ENCODE measurements at places on chromosomes 11 and 22.

DNA sequence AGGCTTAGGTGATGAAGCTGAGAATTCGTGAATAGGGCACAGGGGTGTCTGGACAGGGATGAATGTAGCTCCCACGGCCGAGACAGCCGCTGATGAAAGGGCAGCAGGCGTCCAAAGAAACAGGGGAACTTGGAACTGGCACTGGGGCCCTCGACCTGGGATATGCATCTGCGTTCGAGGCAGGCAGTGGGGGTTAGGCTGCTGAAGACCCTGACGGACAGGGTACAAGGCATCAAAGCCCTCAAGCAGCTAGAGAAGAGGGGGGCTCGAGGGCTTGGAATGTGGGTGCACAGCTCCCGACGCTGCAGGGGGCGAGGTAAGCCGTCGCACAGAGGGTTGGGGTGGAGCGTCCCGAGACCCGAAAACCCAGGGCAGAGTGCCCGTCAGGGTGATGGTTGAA, 6.9 kb upstream of the SYT8 start:
- no peak for DNase-seq

- DNase-seq = no peak
Observed at GRCh38 chr11:37333345-37333744, 735.3 kb upstream of the RAG2 start.

GRCh38 chr22:36606659-36607058, 77.7 kb upstream of the EIF3D start:
- no peak for DNase-seq

DNA sequence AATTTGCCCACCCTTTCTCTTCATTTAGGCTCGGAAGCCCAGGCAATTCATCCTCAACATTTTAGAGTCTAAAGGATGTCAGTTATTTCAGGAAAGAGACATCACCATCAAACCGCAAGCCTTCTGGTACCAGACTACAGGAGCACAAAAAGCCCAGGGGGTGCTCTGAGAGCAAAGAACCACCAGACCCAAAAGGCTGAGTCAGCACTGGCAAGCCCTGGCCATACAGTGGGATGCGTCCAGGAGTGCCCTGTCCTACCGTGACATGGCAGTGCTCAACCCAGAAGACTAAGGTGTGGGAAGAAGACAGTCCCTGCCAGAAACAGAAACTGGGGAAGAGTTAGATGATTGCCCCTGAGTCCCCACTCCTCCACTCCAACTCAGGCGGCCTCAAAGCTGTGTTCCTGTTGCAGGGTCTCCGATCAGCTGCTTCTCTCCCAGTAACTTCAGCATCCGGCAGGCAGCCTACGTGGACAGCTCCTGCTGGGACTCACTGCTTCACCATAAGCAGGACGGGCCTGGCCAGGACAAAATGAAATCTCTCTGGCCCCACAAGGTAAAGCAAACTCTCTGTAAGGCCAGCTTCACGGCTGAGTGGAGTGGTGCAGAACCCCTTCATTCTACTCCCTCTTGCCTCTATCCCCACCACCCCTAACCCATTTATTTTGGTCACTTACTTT, 1.5 kb downstream of the PANX3 start:
- no peak for DNase-seq

DNA sequence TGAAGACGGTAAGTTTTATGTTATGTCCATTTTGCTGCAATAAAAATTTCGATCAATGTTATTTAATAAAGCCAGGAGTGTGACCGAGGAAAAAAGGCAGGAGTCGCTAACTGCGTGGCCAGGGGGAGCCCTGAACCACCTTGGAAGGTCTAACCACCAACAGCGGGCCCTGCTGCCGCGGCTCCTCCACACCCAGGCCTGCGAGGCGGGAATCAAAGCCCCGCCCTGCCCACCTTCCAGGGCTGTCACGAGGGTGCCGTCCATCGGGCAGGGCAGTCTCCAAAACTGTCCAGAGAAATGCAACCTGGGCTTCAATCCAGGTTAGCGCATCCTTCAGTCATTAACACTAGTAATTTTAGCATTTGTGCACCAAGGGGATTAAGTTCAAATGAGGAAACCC, 19.0 kb downstream of the PHF21B start:
- DNase-seq = no peak

- DNase-seq = no peak
Observed at GRCh38 chr11:115889712-115890111, 385.5 kb upstream of the CADM1 start.

- peak; percentile 42 for DNase-seq
Observed at GRCh38 chr11:76623171-76623883, 47.2 kb downstream of the LRRC32 start.

- DNase-seq = peak; percentile 24
Observed at GRCh38 chr11:31641477-31642062, 132.0 kb downstream of the ELP4 start.

DNA sequence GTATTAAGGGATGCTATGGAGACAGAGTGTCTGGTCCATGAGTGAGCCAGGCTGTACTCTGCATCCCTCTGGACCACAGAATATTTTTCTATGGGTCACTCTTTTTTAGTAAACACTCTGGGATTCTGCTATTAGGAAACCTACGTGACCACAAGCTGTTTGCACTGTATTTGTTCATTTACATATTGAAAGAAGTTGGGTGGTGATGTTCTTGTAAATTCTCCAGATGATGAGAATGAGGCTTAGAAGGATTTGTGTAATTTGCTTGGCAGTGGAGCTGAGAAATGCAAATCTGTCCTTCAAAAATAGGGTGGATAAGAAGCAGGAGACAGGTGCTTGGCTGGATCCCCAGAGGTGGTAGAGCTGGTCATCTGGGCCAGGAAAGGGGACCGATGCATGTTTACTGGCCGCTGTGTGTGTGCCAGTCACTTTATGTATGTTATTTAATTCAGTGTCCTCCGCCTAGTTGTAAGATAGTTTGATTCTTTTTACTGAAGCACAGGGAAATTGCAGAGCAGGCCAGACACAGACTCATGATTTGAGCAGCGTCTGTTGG, 63.7 kb upstream of the HEPHL1 start:
- DNase-seq = no peak

- no peak for DNase-seq
Observed at GRCh38 chr11:81673001-81673400, 1060.7 kb downstream of the FAM181B start.

DNA sequence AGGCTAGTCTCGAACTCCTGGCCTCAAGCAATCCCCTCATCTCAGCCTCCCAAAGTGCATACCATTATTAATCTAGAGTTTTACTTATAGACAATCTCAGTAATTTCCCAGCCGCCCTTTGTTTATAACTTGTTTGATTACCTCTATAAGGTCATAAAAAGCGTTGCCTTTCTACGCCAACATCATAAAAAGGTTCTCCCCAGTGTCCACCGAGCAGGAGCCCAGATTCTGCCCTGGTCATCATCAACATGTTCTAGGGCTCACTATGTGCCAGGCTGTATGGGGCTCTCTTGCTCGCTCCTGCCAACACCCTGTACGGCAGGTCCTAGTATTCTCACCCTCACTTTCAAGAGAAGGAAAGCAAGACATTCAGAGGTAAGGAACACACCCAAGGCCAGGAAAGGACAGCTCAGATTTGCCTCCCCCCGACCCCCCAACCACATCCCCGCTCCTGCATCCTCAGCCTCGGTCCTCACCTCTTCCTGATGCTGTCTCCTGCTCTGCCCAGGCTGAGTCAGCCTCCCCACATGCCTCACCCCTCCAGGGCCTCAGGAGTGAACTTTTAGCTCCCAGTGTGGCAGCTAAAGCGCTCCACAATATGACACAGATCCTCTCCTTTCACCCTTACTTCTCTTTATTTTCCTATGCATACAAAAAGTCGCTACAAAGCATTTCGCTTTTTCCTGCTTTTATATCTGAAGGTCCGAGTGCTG, 14.3 kb downstream of the ARFGAP3 start:
- no peak for DNase-seq

DNA sequence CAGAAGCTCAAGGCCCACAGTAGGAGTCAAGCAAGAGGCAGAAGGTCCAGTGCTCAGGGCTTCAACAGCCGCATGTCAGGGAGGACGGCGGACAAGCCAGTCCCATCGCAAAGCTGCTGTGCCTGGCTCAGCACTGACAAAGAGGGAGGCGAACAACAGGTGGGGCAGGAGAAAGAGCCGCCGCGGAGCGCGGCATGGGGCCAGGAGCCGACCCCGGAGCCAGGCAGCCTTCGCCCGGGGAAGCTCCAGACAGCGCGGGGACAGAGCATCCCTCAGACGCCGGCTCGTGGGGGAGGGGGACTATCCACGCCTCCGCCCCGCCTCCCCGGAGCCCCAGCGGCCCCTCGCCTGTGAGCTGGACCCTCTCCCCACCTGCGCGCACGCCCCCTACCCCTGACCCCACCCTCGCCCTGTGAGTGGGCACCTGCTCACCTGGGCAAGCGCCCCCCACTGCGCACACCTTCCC, 369 bp downstream of the DHCR7 start:
- no peak for DNase-seq

- DNase-seq = no peak
Observed at GRCh38 chr11:85044911-85045310, 582.2 kb downstream of the DLG2 start.

GRCh38 chr22:48697223-48697622, 1130.5 kb downstream of the BRD1 start:
- no peak for DNase-seq

GRCh38 chr11:99634581-99634980, 613.8 kb downstream of the CNTN5 start:
- DNase-seq = no peak

GRCh38 chr22:20238536-20238900, 29.6 kb downstream of the RTN4R start:
- no peak for DNase-seq

DNA sequence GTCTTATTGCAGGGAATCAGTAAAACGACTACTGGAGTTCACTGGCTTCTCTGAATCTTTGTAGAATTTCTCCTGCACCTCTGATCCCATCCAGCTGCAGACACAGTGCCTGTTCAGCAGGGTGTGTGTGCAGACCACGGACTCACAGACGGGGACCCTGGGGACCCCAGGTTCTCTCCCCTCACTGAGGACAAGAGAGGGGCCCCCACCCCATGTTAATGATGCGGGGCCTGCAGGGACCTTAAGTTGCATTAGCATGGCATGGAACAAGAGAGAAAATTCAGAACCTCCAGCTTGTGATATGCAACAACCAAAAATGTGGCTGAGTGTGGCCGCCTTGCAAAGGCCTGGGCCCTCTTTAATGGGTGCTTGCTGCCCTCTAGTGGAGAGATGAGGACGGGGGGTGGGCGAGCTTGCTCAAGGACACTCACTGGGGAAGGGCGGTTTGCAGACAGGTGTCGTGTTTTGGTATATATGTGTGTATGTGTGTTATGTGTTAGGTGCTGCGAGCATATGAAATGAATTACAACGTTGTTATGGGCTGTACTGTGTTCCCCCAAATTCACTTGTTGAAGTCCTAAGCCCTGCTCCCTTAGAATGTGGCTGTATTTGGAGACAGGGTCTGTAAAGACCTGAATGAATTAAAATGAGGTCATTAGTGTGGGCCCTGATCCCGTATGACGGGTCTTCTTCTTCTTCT, 84.4 kb upstream of the SEPTIN5 start:
- peak; percentile 92 for DNase-seq

GRCh38 chr22:24164940-24165339, 16.3 kb upstream of the SUSD2 start:
- no peak for DNase-seq

GRCh38 chr11:34909955-34910354, 6.2 kb downstream of the APIP start:
- DNase-seq = no peak

GRCh38 chr11:2325719-2326118, 23.9 kb downstream of the TSPAN32 start:
- DNase-seq = peak; percentile 86

- peak; percentile 31 for DNase-seq
Observed at GRCh38 chr11:66543263-66544107, 2.4 kb downstream of the ZDHHC24 start.

- DNase-seq = no peak
Observed at GRCh38 chr11:100619484-100619883, 67.6 kb upstream of the ARHGAP42 start.

- peak; percentile 79 for DNase-seq
Observed at GRCh38 chr11:9821008-9821752, 157.3 kb downstream of the SWAP70 start.

DNA sequence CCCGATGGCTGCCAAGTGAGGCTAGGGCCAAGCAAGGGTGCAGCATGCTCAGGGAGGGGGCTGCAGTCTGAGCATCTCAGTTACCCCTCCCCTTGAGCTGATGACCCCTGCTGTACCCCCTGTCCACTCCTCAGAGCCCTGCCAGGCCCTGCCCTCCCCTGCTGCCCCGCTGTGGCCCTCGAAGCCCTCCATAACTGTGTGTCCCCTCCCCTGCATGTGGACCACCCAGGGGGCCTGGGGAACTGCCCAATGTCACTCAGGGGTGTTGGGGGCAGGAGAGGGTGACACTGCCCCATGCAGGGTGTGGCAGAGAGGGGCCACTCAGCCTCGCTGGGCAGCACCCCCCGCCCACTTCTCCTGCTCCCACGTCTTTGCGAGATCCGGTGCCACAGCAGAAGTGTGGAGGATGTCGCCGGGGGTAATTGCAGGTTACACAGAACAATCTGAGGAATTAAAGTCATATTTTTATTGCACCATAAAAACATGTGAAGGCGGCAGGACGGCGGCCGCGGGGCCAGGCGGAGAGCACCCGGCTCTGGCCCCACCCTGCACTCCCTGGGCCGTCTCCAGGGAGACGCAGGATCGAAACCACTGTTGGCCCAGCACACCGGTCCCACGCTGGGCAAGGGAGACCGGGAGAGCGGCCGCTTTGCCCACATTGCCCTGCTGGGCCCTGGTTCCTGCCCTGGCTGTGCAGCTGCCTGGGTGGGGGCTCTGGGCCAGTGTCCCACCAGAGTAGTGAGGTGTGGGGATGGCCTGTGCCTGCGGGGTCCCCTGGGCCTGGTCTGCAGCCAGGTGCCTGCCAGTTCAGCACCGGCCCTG, 18.7 kb upstream of the GNB1L start:
- no peak for DNase-seq

DNA sequence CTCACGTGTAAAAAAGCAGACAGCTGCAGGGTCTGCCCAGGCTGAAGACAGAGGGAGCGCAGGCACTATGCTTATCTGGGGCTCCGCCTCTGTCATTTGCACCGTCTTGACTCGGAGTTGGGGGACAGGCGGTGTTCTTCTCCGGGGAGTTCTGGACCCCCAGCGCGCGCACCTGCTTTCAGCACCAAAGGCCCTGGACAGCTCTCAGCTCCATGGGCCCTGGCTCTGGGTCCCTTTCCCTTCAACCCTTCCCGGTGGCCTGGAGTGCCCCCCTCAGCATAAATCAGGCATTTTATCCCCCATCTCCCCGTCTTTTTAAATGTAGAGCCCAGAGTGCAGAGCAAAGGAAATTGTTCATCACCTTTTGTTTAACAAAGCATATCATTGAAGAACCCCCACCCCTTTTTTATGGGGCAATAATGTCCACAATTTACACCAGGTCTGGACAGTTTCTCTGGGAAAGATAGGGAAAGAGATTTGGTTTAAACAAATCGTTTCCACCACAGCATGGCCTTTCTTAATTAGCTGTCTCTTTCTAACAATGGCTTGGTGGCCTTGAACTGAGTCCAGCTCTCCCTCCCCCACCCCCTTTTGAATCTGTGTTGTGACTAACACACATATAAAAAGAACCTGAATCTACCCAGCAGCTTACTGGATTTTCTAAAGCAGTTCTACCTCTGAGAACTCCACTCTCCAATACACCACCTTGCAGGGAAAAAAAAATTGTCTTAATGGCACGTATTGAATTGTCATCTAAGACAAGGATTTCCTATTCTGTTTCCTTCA, 1.7 kb downstream of the SEZ6L start:
- no peak for DNase-seq
